ENCODE measurements at places on chromosomes 12 and 14.

- DNase-seq, result no peak
Measured at GRCh38 chr14:52875707-52876106, 75.1 kb downstream of the FERMT2 start.

DNA sequence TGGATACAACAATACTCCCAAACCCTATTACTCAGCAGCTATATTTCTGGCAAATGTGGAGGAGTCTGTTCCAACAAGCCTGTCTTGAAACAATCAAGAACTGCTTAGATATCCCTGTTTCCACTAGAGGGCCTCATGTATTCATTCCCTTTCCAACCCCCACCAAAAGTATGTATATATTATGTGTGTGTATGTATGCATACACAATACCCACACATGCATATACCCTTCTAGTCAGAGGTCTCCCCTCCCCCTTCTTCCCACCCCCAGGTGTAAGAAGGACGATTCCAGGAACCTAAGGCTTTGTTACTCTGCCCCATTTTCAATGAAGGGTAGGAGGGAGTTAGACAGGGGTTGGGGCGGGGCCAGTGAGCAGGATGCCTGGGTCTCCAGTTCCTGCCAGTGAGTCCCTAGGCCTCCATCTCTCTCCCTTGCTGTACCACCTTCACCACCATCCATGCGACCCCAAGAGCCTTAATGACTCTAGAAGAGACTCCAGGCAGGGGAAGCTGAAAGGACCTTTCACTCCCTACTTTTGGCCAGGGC lies at the start of gene DGKA:
Gene DGKA, plus strand, starts transcription at position 392 of the 546 bp plus-strand sequence. CDS start 5,342 bp downstream, outside the sequence.
- no peak for DNase-seq

DNA sequence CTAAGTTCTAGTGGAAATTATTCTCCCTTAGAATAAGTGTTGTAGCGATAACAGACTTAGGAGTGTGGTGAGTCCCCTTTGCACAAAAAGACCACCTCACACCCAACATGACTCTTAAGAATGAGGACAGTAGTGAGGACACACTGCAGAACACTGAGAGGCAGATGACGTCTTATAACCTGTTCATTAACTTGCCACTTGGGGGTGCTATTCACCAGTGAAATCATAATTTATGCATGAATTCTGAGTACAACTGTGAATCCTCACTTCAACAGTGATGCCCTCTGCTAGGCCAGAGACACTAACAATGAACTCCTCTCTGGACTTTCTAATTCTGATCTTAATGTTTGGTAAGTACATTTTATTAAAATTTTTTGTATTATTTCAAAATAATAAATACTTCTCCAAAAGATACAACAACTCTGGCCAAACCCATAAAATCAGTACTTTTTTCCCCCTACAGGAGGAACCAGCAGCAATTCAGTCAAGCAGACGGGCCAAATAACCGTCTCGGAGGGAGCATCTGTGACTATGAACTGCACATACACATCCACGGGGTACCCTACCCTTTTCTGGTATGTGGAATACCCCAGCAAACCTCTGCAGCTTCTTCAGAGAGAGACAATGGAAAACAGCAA lies 274.7 kb downstream of the DAD1 start:
- DNase-seq, result no peak

DNA sequence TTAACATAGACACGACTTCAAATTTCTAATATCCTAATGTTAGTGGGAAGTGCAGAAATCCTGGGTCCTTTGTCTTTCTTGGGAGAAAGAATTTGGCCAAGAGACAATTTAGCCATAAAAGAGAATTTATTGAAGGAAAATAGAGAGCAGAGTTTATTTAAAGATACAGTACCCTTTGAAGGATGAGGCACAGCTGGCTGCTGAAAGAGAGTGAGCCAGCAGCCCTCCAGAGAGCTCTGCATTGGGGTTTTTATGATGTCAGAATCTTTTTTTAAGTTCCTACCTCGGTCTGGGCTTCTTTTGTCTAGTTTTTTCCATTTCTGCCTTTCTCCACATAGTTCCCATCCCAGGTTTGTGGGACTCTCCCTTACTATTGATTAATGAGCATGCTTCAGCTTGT lies 37.5 kb downstream of the CCER1 start:
- DNase-seq, result no peak

- DNase-seq, result no peak
Measured at GRCh38 chr14:20328705-20329104, 4.4 kb downstream of the CCNB1IP1 start.

DNA sequence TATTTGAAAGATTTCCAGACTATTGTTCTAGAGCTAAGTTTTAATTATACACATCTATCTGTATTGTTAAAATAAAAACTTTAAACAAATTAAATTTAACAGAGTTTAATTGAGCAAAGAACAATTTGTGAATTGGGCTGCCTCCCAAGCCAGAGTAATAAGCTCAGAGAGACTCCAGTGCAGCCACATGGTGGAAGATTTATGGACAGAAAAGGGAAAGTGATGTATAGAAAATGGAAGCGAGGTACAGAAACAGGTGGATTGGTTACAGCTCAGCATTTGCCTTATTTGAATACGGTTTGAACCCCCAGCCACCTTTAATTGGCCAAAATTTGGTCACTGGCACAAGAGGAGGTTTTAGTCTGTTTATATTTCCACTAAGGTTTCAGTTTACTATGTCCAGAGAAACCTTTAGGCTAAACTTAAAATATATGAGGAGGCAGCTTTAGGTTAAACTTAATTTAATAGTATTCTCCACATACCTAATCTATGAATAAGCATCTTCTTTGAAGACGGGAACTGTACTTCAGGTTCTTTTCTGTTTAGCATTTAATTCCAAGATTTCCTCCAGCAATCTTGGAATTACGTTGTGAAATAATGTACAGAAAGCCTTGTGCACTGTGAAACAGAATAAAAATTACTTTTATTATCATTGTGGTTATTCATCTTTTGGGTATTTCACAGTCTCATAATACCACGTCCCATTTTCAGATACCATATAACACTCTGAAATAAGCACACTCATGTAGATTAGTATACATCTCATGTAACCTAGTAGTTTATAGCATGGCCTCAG lies 19.4 kb downstream of the SRGAP1 start:
- no peak for DNase-seq

DNA sequence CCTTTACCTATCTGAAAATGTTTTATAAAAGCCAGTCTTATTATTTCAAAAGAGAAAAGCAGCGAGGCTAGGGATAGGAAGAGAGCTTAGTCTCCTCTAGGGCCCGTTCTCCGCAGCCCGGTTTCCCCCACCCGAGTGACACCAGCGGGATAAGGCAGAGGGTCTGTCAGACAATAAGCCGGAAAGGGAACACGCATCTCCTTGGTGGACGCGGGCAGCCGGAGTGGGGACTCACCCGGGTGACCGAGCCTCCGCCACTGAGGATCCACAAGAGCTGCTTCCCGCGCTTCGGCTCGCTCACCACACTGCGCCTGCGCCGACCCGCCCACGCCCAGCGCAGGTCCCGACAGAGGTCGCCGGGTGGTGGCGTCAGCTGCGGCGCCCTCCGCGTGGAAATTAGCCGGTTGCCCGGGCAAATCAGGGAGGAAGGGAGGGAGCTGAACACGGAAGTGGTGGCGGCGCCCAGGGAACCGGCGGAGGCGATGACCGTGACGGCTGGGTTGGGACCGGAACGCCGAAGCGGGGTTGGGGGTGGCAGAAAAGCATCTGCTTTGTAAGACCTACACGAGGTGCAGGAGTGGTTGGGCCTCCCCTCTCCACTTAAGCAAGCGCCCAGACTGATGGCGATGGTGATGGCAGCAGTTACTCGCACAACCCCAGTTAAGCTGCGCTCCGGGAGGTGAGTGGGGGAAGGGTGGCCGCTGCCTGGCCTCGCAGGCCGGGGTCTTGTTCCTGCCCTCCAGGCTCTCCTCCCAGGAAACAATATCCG lies at the start of the genes SOCS4 and WDHD1:
Gene SOCS4, plus strand, starts transcription at position 444 of the 769 bp plus-strand sequence. CDS start 15,806 bp downstream, outside the sequence.
Gene WDHD1, minus strand, starts transcription at position 307 of the 769 bp plus-strand sequence. CDS start 312 bp downstream, outside the sequence.
- peak; percentile 69 for DNase-seq

GRCh38 chr14:65664436-65664835 lies 251.9 kb downstream of the FUT8 start:
- no peak for DNase-seq

- no peak for DNase-seq
Measured at GRCh38 chr12:129073157-129073915, 220.1 kb downstream of the GLT1D1 start.

- DNase-seq, result no peak
Measured at GRCh38 chr14:103122947-103123633, at the start of gene TNFAIP2. TNFAIP2 (plus strand) TSS chr14:103123461; CDS start chr14:103126458, 2,997 bp downstream.

GRCh38 chr12:49649892-49650291 lies 26.5 kb downstream of the PRPF40B start:
- no peak for DNase-seq

Data from BJ (cell line).